ENCODE measurements at places on chromosomes 3 and 15.

DNA sequence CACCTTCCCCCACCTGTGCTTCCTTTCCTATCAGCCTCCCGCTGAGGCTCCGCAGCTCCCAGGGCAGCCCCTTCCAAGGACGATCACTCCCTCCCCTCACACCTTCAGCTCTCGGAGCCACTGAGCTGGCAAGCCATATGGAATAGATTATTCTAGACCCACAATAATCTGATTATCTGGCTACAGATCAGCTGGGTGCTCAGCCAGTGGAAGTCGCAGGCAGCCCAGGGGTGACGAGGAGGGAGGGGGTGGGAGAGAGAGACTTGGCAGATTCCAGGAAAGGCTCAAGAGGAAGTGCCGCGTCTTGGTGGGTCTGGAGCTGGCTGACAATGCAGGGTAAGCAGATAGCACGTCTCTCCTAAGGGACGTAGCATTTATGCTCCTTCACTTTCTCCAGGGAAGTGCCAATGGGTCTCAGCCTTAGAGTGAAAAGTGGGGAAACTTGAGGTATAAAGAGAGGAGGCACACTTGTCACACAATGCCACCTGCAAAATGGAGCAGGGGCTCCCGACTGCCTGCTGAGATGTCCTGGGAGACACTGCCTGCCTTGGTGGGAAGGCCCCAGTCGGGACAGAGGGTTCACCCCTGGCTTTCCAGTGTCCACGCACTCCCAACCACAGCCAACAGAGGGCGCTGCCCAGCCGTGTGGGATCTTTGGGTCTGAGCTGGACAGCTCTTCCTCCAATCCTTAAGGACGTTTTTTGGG lies 9.4 kb upstream of the MESP1 start:
- DNase-seq, result peak; percentile 84

DNA sequence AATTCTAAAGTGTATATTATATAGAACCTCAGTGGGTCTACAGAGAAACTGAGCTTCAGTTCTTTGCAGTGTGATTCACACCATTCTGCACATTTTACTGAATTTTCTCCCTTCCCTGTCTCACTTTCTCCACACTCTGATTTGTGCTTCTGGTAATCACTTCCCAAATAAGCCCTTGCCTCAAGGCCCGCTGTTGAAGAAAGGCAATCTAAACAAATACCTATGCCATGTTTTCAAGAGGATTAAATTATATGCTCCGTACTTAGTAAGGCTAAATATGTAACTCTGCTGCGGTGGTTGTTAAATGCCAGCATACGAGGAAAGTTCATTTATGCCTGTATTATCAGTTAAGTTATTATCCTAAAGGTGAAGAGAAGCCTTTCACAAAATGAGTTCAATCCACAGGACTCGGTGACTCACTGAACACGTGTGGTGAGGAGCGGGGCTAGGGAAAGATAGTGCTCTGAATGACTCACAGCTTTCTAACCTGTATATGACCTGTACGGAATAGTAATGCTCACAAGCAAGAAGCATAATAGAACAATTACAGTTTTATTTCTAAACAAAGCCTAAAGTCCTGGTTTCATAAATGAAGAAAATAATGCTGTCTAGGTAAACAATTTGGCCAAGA lies 25.1 kb downstream of the CNTN6 start:
- DNase-seq, result no peak

DNA sequence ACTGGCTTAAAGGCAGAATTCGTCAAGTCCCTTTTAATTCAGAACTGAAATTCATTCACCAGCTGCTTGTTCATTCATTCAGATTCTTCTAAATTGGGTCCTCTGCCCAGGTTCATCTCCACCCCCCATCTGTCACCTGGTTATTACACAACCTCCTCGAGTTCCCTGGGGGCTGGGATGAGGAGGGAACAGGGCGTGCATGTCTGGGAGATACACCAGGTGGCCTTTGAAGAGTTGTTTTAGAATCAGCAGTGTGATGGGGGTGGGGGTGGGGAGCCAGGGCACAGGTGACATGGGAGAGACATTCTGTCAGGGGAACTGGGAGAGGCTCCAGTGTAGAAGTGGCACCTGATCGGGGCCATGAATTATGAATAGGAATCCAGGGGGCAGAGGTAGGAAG lies 8.2 kb downstream of the SNX33 start:
- DNase-seq, result no peak

GRCh38 chr3:155242342-155242741 lies 51.1 kb downstream of the STRIT1 start:
- no peak for DNase-seq

DNA sequence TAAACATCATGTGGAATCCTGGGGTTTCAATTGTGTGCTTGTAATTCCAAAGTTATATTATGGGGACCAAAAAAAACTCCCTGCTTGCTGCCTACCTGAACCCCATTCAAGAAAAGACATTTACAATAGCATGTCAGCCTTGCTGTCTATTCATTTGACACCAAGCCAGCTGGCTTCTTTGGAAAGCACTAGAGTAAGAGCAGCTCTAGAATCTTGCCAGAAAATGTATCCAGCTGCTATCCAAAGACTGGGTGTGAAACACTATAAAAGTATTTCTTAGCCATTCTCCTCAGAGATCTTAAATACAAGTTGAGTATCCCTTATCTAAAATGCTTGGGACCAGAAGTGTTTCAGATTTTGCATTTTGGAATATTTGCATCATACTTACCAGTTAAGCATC lies 87.4 kb downstream of the RAD18 start:
- DNase-seq, result no peak

DNA sequence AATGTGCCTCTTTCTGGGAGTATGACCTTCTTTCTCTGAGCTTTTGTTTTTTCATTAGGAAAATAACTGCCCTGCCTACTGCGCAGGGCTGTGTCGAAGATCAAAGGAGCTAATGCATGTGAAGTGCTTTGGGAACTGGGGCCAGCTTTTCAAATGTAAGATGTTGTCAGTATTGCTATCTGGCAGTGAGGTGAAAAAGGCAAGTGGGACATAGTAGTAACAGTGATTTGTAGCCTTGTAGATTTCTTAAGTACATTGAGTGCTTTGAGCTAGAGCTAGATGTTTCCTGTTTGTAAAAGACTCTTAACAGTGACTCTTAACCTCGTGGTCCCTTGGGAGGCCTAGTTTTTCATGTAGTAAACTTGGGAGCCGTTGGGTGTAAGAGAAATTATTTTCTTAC lies 126.5 kb downstream of the ECT2 start:
- no peak for DNase-seq

- DNase-seq, result no peak
Observed at GRCh38 chr3:171327441-171328174, 132.6 kb downstream of the TNIK start.

- no peak for DNase-seq
Observed at GRCh38 chr15:70252951-70253320, 155.2 kb upstream of the TLE3 start.

DNA sequence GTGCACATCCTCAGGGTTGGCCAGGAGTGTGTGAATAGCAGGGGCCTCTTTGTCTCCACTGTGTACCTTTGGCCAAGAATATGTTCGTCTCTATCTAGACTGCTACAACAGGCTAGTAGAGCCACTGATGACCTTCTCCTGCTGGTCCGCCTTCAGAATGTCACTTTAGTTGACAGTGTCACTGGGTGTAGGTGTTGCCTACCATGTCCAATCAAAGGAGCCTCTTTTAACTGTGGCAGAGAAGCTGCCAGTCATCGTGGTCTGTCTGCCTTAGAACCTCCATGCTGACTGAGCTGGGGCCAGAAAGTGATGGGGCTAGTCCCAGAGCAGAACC lies 40.1 kb downstream of the OXSR1 start:
- no peak for DNase-seq

DNA sequence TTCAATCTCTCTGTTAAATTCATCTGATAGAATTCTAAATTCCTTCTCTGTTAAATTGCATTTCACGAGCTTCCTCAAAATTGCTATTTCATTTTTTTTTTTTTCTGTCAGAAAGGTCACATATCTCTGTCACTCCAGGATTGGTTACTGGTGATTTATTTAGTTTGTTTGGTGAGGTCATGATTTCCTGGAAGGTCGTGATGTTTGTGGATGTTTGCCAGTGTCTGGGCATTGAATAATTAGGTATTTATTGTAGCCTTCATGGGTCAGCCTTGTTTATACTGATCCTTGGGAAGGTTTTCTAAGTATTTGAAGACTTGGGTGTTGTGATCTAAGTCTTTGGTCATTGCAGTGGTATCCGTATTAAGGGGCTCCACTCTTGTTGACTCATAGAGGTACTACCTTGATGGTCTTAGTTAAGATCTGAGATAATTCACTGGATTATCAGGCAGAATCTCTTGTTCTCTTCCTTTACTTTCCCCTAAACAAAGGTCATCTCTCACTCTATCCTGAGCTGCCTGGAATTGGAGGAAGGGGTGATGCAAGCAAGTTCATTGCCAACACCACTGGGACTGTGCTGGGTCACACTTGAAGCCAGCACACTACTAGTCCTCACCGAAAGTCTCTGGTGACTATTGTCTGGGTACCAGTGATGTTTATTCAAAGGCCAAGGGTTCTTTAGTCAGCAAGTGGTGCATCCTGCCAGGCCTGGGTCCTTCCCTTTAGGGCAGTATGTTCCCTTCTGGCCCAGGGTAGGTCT lies 231.1 kb downstream of the GBE1 start:
- DNase-seq, result no peak

DNA sequence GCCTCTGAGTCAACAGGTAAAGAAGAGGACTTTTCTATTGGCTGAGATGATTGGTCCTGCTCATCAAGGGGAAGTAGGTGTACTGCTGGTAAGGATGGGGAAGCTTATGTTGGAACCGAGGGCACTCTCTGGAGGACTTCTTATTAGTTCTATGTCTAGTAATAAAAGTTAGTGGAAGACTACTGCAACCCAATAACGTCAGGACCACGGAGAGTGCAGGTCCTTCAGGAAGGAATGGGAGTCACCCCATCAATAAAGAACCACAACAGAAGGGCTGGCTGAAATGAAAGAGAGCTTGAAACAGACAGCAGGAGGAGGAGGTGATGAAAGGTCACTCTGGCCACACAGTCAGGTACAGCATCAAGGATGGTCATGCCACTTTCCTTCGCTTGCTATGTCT lies 68.8 kb upstream of the PRR23E start:
- DNase-seq, result no peak

DNA sequence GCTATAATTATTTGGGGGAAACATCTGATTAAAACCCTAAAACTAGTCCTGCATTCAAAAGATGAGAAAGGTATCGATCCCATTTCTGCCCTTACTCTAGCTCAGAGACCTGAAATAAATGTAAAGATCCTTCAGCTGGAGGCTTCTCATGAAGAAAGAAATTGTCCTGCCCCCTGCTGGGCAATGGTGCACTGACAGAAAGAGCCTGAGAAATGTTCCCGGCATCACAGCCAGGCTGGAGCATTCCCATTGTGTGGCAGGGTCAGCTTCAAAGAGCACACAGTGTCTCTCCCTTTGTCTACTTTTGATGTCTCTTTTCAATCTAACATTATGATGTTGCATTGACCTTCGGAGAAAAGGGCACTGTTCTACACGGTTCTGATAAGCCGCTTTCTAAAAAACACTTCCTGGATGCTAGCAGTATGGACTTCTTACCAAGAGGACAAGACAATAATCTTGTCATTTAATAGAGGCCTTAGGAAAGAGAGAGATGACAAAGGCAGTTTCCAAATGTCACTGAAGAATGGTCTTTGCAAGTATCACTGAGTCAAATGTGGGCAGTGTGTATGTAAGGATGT lies 287.5 kb downstream of the MAGI1 start:
- peak; percentile 71 for DNase-seq

- no peak for DNase-seq
Observed at GRCh38 chr3:179882292-179882691, 154.4 kb downstream of the PEX5L start.

DNA sequence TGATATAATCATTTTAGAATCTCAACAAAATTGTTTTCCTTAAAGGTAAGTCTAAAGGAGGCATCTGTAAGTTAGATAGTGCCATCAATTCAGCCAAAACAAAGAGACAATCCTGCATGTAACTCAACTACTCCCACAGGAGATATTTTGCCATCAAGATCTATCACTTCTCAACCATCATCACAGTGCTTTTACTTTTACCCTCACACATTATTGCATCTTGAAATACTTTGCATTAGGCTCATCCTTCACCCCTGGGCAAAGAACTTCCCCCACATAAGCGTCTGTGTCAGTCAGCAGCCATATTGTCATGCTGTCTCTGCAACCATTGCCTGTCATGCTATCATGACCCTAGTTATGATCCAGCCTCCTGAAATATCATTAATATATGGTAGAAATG lies 54.9 kb upstream of the NLGN1 start:
- DNase-seq, result no peak

- DNase-seq, result no peak
Observed at GRCh38 chr15:87209891-87210689, 1046.4 kb downstream of the NTRK3 start.

DNA sequence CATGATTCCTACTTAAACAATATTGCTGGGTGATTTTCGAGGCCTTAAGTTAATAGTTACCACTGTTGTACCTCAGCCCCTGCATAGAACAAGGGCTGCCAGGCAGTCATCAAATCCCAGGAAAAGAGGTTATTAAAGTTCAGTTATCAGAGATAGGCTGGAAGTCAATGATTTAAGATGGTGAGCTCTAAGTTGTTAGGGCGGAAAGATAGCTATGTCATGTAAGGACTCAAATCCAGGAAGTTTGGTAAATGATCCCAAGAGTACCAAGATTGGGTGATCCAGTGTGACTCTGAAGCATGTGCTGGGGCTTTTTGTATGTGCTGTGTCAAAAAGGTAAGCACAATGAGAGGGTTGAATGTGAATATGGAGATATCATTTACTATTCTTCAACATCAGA lies 287.9 kb downstream of the NLGN1 start:
- no peak for DNase-seq

DNA sequence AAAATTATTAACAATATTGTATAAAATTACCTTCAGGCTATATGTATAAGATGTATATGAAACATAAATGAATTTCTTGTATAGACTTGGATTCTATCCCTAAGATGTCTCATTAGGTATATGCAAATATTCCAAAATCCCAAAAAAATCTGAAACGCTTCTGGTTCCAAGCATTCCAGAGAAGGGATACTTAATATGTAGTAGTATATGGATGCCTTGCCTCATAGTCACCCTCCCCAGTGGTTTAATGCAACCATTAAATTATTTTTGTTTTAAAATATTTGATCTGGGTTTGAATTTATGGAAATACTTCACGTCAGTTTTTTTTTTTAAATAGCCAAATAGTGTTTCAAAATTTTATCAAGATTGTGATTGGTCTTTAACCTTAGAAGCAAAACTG lies 27.2 kb downstream of the PLCL2 start:
- DNase-seq, result no peak

GRCh38 chr3:101851072-101851770 lies 1.9 kb downstream of the NFKBIZ start:
- DNase-seq, result no peak

DNA sequence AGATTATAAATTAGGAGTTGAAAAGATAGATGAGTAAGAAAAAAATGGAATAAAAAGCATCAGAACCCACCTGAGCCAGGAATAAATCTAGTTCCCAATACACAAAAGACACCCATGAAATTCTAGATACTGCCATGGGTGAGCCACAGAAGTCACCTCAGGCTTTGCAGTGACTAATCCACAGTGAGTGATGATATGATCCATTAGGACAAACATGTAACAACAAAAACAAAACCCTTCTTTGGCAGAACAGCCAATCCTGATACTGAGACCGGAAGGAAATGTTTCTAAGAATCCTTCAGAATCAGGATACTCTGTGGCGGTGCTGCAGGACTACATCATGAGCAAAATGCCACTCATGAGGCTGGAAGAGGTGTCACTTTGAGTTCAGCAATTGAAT lies 15.0 kb upstream of the MINDY4B start:
- no peak for DNase-seq
